ENCODE measurements at places on chromosomes 2 and 18.

DNA sequence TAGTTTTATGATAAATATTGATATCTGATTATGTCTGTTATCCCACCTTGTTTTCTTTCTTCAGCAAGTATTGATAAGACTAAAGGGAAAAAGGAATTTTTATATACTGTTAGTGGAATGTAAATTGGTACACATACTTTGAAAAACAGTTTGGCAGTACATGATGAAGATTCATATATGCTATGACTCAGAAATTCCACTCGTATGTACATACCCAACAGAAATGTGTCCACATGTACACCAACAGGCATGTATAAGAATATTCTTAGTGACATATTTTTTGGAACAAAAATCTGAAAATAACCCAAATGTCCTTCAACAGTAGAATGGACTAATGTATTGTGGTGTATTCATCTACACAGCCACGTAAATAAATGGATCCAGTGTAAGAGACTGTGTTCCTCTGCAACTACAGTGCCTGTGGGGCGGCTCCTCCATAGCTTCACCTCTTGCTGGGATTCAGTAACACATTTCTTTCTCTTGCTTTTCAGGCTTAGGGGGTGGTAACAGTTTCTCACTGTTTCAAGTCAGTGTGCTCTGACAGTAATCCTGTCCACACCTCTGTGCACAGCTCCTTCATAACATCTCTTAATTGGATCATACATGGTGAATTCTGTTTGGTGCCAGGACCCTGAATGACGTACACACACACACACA is 35.5 kb upstream of the ALMS1 start:
- DNase-seq = no peak

- DNase-seq = no peak
Measured at GRCh38 chr2:176826356-176826755, 386.2 kb upstream of the HNRNPA3 start.

GRCh38 chr2:103739186-103739585 is 977.4 kb downstream of the TMEM182 start:
- no peak for DNase-seq

DNA sequence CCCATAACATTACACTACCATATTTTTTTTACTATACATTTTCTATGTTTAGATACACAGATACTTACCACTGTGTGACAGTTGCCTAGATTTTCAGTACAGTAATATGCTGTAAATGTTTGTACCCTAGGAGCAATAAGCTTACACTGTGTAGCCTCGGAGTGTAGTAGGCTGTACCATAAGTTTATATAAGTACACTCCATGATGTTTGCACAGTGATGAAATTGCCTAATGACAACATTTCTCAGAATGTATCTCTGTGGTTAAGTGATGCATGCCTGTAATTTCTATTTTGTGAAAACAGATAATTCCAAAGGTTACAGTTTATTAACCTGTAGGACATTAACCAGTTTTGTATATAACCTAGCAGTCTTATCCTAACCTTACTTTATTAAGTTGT is 128.1 kb upstream of the RBMS1 start:
- DNase-seq = no peak

GRCh38 chr18:35390951-35391700 is 14.0 kb upstream of the ZNF396 start:
- DNase-seq = no peak

- no peak for DNase-seq
Measured at GRCh38 chr2:232448304-232448690, 7.7 kb upstream of the ALPI start.

DNA sequence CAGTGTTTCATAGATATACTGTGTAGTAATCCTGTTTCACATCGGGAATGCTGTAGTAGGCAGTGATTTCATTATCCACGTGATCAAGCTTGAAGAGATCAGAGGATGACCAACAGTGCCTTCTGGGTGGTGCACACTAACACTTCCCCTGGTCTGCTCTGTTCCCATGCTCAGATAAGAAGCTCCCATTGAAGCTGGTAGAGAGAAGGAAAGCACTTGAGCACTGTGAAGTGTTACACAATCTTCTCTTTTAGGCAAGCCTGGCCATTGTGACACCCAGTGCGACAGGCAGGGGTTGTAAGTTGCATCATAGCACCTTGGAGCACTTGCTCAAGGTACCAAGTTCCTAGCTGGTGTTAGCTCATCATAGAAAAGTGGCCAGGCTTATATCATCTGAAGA is 30.6 kb upstream of the GPD2 start:
- no peak for DNase-seq

GRCh38 chr18:3441290-3441689 is 8.7 kb upstream of the TGIF1 start:
- no peak for DNase-seq

Measured in NCI-H774 (cell line).